Activated naive CD8-positive, alpha-beta T cell treated with anti-CD3 and anti-CD28 coated beads for 36 hours (primary cell): ENCODE measurements at places on chromosomes 7 and 10. TPM values are rescaled to one million over a fixed set of nuclear protein-coding genes. Genes with fewer than 3 reads are reported as not detected.

The PSMC2 gene
- total RNA-seq = 170 TPM

The EN2 gene
- total RNA-seq = not detected

The NRAP gene
- total RNA-seq = not detected

The INHBA gene
- total RNA-seq = not detected

The TMEM270 gene
- total RNA-seq = not detected

The NUTM2E gene
- total RNA-seq = not detected

The UNCX gene
- total RNA-seq = not detected
